Epithelial cell of prostate (primary cell): ENCODE measurements at places on chromosomes 3 and 15.

DNA sequence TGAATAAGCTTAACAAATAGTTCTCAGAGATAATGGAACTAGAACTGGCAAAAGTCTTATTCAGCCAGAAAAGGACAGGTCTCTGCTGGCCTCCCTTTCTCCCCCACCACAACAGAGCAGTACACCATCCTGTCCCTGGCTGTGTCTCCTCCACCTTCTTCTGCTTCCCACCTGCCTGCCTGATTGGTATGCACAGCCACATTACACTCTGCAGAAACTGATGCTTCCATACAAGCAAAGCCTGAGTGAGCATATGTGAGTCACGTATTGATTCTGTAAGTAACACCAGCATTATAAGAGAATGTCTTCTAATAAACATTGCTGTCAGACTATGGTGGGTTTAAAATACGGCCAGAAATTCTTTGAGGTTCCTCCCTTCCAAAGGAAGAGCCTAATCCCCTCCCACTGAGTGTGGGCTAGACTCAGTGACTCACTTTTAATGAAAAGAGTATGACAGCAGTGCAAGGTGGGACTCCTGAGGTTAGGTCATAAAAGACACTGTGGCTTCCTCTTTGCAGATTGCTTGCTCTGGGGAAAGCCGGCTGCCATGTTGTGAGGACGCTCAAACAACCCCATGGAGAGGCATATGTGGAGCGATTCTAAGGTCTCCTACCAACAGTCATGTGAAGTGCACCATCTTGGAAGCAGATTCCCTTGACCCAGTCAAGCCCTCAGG is 44.4 kb downstream of the ANXA2 start:
- DNase-seq: no peak

GRCh38 chr3:14253707-14254382 is 75.2 kb downstream of the LSM3 start:
- DNase-seq: no peak

GRCh38 chr15:65870889-65871533 is 1.7 kb downstream of the RAB11A start:
- DNase-seq: peak; percentile 54

DNA sequence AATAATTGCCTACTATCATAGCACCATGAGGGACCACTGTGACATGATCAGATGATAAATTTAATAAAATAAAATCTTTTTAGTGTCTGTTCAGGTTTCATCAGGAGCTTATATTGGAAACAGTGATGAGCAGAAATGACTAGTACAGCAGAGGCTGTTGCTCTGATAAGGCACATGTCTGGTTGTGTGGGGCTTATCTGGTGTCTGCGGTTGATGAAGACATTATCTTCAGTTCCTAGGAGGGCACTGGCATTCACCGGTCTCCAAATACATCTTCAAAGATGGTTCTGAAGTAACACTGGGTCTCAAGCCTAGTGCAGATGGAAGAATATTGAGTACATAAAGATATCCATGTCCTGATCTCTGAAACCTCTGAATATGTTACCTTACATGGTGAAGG is 125.3 kb downstream of the SUCNR1 start:
- no peak for DNase-seq

- no peak for DNase-seq
Observed at GRCh38 chr15:70356919-70357318, 259.2 kb upstream of the TLE3 start.

DNA sequence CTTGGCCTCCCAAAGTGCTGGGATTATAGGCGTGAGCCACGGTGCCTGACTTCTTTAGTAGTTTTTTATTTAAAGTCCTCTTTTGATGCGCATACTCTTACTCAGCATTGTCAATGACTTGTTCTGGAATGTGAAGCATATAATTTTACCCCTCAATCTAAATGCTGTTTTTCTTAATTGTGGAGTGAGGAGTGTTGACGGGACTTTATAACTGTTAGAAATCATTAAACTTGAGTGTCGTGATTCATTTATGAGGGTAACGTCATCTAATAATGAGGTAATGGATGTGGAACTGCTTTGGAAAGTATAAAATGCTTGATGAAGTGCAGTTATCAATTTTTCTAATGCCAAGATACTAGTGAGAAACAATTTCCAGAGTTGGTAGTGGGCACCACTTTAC is 48.3 kb downstream of the PLS1 start:
- no peak for DNase-seq

DNA sequence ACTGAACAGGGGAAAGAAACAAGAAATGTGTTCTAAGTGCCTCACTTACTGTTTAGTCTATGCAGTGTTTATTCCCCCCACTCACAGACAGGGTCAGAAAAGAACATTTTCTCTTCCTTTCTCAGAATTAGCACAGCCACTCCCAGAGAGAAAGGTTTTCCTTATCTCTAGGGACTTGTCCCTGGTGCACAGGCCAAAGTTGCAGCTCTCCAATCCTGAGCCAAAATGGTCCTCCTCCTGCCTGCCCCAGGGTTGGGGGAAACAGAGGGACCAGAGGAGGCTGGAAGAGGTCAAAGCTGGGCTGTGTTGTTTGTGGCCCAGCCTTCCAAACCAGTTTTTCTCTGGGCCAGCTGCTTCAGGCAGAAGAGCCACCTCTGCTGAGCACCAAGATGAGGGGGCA is 12.0 kb downstream of the RAB6B start:
- DNase-seq: no peak
